ENCODE measurements at places on chromosomes 4 and X.

GRCh38 chrX:92209936-92210335 lies 430.8 kb downstream of the PCDH11X start:
- DNase-seq = no peak

- no peak for DNase-seq
Measured at GRCh38 chr4:155234206-155234605, 25.8 kb downstream of the NPY2R start.

DNA sequence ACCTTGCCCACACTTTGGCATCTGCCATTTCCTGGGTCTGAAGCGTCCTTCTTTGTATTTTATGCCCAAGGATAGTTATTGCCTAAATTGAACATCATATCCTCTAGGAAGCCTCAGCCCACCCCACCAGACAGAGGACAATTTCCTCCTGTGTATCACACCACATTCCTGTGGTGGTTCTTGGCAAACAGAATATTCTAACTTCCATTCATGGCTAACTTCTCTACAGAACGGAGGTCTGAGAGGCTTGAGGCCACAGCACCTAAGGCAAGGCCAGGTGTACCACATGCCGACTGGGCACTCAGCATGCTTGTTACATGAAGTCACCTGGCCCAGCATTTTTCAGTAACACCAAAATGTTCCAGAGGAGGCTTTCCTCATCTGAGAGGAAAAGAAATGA lies 42.4 kb downstream of the CD99L2 start:
- no peak for DNase-seq

DNA sequence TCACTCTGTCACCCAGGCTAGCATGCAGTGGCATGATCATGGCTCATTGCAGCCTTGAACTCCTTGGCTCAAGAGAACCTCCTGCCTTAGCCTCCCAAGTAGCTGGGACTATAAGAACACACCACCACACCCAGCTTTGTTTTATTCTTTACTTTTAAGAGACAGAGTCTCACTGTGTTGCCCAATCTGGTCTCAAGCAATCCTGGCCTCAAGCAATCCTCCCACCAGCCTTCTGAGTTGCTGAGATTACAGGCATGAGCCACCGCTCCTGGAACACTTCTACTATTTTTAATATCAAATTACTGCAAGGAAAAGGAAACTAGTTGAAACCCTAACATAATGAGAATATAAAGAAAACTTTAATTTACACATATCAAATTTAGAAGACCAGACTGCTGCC lies 85.4 kb downstream of the FAM13A start:
- DNase-seq = no peak

GRCh38 chr4:109648266-109648996 lies 54.8 kb downstream of the CASP6 start:
- no peak for DNase-seq

GRCh38 chrX:53085661-53086229 lies 3.6 kb downstream of the TSPYL2 start:
- no peak for DNase-seq

DNA sequence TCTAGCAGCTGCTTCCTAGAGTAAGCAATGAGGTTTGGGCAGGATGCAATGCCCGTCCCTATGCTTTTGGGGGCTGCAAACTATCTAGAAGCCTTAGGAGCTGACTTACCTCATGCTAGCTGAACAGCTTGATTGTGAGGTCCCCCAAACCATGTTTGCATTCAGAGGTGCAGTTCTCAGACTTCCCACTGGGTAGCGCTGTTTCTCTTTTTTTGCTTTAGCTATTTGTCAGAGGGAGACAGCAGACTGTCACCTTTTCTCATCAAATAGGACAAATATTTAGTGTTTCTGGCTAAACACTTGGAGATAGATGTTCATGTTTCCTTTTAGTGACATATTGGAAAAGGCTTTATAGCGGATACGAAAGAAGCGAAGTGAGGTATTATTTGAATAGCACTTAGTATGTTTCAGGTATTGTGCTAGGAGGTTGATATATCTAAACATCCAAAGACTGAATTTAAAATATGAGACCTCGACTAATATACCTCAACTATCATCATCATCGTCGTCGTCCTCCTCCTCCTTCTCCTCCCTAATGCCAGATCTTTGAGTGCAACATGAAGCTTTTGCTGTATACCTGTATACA lies 18.7 kb upstream of the TMEM192 start:
- DNase-seq = peak; percentile 68

All from iPS-NIHi11 (cell line).